A549 (cell line): ENCODE measurements at places on chromosomes 1 and 21. TPM values are rescaled to one million over a fixed set of nuclear protein-coding genes. Genes with fewer than 3 reads are reported as not detected.
A peak's percentile ranks its signal among the peaks of the same experiment; 100 is the strongest.

DNA sequence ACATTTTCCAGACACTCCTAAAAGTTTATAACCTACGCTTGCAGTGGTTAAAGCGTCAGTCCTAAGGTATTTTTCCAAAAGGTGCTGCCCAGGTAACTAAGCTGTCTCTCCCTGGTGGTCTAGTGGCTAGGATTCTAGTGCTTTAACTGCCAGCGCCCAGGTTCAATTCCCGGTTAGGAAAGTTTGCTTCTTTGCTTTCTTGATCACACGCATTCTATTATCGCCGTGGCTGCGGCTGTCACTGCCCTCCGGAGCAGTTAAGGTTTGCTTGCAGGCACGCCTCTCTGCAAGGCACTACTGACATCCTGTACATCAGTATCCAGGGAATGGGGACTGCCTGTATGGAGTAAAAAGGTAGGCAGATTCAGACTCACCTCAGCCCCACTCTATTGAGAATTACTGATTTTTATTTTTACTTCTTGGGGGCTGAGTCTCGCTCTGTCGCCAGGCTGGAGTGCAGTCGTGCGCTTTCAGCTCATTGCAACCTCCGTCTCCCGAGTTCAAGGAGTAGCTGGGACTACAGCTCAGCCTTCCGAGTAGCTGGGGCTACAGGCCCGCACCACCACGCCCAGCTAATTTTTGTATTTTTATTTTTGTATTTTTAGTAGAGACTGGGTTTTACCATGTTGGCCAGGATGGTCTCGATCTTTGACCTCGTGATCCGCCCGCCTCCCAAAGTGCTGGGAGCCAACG lies 53.2 kb upstream of the CFAP126 start:
- peak; percentile 16 for DNase-seq

- DNase-seq = no peak
Measured at GRCh38 chr1:46043458-46044017, 88.9 kb downstream of the PIK3R3 start.

DNA sequence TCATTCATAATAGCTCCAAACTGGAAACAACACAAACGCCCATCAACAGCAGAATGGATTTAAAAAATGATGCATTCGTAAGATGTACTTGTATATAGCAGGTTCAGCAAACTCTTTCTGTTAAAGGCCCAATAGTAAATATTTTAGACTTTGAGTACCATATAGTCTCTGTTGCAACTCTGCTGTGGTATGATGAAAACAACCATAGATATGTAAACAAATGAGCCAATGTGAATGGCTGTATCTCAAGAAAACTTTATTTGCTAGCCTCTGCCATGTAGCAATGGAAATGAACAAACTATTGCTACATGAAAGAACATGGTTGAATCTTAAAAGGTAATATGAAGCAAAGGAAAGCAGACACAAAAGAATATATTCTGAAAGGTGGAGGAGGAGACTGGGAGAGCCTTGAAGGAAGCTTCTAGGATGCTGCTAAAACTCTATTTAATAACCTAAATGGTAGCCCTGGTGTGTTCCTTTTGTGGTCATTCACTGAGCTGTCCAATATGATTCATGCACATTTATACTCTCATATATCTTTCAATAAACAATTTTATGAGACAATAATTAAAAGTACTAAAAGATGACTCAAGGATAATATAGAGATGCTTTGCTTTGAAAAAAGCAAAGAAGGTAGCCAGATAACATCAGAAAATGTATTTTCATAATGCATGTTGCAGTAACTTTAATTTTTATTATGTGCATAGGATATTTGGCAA lies 29.1 kb upstream of the FMO3 start:
- DNase-seq = no peak

DNA sequence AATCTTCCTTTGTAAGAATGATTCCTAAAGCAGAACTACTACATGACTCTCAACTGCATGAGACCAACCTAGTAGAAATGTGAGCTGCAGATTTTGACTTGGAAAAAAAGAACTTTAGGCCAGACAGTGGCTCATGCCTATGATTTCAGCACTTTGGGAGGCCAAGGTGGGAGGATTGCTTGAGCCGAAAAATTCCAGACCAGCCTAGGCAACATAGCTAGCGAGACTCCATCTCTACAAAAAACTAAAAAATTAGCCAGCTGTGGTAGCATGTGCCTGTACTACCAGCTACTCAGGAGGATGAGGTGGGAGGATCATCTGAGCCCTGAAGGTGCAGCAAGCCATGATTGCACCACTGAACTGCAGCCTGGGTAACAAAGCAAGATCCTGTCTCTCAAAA lies 24.7 kb upstream of the ITLN2 start:
- DNase-seq = no peak

GRCh38 chr1:167881786-167882185 lies 32.1 kb downstream of the ADCY10 start:
- peak; percentile 16 for DNase-seq

KRTAP21-2 gene
- polyA plus RNA-seq = not detected in 3 replicates

CFHR3 gene
- 0.23 to 0.47 TPM (median 0.47 TPM) in 3 replicates for polyA plus RNA-seq

DNA sequence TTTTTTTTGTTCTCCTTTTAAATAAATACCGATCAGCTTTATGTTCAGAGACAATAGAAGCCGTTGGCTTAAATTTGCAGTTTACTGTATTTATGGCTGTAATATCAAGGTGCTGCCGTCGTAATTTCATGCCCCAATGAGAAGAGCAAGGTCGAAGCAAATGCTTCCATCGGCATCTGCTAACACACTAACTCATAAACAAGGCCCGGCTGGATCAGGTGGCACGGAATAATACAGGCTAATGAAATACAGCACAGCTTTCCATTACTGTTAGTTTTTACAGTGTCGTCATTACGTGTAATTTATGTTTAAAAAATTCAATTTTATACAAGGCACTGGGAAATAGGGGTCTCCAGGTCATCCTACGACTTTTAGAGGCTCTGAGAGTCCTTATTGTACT lies 119.0 kb downstream of the PEX14 start:
- no peak for DNase-seq

DNA sequence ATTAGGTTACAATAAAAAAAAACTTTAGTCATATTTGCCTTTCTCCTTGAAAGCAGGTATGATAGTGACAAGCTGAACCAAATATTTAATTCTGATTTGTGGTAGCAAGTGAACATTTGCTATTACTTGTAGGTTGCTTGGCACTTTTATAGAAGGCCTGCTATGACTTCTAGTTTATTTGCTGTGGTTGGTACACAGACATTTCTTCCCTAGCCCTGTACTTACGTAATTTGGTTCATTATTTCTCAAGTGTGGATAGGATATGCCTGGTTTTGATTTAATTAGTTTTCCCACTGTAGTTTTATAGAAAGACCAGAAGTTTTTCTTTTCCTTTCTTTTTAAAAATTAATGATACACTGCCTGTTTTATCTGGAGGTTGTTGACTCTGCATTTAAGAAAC lies 55.9 kb downstream of the PPP2R5A start:
- DNase-seq = no peak

LCE6A gene
- not detected in 3 replicates for polyA plus RNA-seq

DNA sequence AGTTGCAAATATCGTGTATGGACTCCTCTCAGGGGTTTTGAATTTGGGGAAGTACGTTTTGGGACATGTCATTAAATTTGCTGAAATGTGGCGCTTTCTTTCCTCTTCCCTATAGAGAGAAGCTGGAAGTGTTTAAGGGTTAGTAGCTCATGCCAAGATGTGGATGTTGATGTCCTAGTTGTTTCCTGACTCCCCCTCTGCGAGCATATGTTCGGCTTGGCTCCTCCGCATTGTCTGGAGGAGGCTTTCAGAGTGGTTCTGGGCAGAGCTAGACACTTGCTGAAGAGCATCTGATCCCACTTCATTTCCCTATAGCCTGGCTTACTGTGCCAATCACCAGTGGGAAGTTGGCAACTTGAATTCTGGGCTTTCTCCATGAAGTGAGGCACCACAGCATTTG lies 347.4 kb upstream of the B3GALT2 start:
- no peak for DNase-seq

DNA sequence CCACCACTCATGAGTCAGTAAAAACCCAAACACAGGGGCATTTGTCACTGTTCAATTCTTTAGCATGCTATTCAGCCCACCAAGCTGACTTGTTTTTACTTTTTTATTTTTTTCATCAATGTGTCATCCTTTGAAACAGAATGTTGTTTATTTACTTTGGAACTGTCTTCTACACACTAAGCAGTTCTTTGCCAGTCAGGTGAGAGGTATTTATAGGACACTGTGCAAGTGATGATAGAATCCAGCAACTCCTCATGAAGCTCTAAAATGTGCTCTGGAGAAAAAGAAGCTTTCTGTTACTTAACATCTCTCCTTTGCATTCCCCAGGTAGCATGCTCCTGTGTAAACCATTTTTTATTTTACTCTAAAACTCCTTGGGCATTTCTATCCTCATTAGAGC lies 582.0 kb upstream of the TMPRSS15 start:
- DNase-seq = no peak

- DNase-seq = no peak
Measured at GRCh38 chr1:15749399-15750291, 7.3 kb downstream of the TMEM82 start.

DNA sequence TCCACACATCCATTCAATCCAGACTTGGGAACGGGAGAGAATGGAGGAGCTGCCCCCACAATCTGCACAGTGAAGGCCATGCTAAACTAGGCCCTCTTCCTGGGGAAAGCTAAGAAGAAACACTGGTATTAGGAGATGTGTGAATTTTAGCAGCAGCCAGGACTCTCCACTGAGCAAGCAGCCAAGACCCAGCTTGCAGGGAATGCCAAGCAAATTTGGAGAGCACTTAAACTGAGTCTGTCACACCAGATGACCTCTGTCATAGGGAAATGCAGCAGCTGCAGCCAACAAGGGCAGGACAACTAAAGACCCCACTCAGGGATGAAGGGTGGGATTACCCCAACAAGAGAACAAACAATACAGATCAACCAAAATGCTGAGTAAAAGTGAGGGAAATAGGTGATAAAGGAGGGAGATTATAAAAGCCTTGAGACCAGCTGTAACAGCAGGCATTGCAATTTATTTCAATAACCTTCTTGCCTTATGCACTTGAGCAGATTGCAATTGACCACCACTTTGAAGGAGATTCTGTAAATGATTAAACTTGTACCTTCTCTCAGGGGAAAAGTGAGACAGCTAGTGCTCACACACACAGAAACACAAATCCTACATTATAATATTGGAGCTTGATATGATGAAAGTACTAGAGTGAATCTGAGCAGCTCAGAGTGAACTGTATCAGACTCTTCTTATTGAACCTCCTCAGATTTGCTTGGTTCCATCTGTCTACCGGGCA lies 2.5 kb upstream of the CLCA1 start:
- DNase-seq = no peak

- DNase-seq = no peak
Measured at GRCh38 chr1:236860674-236861073, 65.6 kb downstream of the MTR start.

DNA sequence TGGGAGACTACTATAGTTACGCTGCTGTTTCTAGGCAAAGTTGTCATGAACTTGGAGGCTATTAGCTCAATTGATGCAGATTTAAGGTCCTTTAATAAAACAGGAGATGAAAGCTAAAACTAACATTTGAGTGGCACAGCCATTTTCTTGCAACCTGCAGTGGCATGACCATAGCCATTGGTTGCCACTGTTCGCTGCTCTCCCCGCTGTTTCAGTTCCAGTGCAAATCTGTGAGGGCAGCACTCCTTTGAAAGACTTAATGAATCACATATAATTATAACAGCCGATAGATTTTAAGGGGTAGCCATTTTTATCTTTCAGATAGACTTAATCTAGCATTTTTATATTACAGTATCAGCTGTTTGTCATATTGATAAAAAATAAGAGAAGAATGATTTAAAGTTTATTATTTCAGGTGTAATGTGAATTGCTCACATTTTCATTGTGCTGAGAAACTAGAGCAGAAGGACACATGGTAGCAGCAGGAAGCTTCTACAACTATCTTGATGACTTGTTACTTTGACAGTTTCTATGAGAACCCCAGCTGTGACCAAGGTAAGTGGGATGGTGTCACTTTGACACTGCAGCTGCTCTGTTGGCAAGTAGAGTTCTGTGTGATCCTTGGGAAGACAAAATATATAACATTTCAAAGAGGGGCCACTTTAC lies 203.7 kb downstream of the PLA2G4A start:
- no peak for DNase-seq

NCF2 gene
- 4.6 to 6.2 TPM (median 4.9 TPM) in 3 replicates for polyA plus RNA-seq

GRCh38 chr21:17438635-17439034 lies 74.2 kb upstream of the CXADR start:
- DNase-seq = no peak

- no peak for DNase-seq
Measured at GRCh38 chr1:66365635-66366034, 168.3 kb upstream of the SGIP1 start.

GRCh38 chr1:43067977-43068751 lies 103.9 kb downstream of the EBNA1BP2 start:
- no peak for DNase-seq

MFSD2A gene
- polyA plus RNA-seq = 2.8 to 3.0 TPM (median 2.9 TPM) in 3 replicates
